Activated CD4-positive, alpha-beta T cell treated with anti-CD3 and anti-CD28 coated beads, Interleukin-2, amount 50 U/mL, for 24 hours (primary cell): ENCODE measurements at places on chromosomes 2 and 18.

DNA sequence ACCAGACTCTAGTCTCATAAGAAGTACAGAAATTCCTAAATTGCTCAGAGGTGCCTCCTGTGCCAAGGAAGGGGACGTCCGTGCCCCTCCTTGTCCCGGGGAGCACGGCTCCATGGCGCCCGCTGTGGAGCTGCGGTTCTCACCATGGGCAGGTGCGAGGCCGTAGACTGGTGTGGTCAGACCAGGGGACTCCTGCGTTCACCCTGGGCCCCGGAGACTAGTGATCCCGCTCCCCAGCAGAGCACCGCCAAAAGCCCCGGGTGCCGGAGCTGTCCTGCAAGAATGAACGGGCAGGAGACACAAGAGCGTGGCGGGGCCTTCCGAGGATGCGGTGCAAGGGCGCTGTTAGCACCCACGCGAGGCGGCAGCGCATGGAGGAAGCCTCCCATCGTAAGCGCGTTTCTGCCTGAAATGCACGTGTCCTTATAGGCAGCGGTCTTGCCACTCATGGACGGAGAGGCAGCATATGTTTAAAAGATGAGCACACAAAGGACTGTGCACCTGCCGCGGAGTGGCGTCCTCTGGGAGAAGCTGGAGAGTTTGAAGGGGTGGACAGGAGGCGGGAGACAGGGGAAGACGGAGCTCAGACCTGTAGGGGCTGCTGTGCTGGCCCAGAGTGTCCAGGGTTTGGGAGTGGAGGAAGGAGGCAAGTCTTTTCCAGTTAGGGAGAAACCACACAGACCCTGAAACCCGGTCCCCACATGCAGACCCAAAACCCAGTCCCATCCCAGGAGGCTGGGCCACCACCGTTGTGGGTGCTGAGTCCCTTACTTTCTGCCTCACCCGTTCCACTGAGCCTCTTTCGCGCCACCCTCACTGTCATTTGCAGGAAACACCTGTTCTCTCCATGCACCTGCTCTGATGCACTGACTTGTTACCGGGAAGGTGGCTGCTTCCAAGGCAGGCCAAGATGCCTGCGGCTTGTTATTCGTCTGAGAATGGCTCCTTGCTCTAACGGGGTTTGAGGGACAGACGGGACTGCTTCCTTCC is 7.5 kb upstream of the KCNG2 start:
- no peak for DNase-seq

- DNase-seq: peak; percentile 41
Measured at GRCh38 chr2:218569038-218569431, 396 bp downstream of the CNOT9 start.

- no peak for DNase-seq
Measured at GRCh38 chr2:158665536-158666302, 129.4 kb upstream of the DAPL1 start.

- no peak for DNase-seq
Measured at GRCh38 chr2:221895366-221896121, 323.4 kb upstream of the EPHA4 start.

DNA sequence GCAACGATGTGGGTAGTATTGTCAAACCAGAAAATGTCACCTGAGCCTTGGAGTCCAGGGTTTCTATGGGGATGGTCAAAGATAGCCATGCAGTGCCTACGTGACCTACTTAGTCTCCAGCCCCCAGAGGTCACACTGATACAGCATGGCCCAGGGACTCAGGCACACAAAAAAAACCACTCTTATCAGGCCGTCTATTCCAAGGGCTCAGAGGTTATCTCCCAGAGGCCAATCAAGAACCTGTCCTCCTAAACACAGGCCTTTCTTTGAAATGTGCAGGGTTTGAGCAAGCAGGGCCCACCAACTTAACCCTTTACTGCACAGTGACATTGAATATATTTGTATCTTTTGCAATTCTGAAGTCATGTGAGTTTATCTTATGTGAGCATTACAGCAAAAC is 82.7 kb downstream of the MRO start:
- DNase-seq: no peak

DNA sequence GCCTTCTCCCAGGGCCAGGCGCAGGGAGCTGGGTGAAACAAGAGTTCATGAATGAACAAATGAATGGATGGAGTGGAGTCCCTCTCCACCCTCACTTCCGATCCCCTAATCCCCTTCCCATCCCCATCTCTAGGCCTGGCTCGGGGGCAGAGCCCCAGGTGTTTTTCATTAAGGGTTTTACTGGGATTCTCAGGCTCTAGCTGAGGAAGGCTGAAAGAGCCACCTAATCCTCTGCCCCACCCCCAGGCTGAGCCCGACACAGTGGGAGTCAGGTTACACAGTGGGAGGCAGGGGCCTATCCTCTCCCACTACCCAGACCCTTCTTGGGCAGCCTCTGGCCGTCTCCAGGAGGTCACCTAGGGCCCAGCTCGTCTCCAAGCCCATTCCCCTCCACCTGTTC is 36.1 kb downstream of the SDC1 start:
- no peak for DNase-seq
